Stimulated activated naive CD4-positive, alpha-beta T cell treated with Interleukin-2 at 50 U/mL for 16 hours (primary cell): ENCODE measurements at places on chromosomes 16 and 17.

GRCh38 chr16:64982581-64982980, 139.3 kb downstream of the CDH11 start:
- no peak for DNase-seq

DNA sequence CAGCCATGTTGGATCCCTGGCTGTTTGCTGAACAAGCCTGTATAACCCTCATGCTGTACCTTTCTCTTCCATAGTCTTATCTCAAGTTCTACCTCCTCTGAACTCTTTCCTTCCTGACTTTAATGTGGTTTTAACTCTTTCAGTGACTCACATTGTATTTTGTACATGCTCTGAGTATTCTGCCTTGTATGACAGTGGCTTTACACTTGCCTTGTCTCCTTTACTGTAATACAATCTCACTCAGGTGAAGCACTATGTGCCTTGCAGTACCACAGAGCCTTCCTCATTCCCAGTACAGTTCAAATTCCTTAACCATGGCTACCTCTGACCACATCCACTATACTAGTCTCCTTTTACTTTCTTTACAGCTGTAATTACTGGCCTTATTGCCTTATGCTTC, 14.1 kb downstream of the PSMD11 start:
- DNase-seq: no peak

DNA sequence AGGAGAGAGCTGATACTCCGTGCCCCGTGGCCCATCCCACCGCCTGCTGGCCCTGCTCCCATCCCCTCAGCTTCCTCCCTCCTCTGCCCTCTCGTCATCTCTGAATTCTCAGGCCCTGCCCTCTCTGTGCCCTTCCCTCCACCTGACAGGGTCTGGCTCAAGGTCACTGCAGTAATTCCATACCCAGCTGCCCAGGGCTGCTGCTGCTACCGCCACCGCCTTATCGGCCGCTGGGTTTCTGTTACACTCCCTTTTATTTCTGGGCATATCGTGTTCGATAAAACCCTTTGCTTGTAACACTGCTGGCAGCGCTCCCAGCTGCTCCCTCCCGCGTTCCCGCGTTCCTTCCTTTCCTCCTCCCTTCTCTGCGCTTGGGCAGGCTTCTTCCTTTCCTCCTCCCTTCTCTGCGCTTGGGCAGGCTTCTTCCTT, 1.2 kb downstream of the EPN3 start:
- DNase-seq: no peak

- DNase-seq: no peak
These were observed 15.1 kb downstream of the GSDMB start for GRCh38 chr17:39903158-39903884.

GRCh38 chr16:10253409-10253808, 71.2 kb upstream of the GRIN2A start:
- no peak for DNase-seq

DNA sequence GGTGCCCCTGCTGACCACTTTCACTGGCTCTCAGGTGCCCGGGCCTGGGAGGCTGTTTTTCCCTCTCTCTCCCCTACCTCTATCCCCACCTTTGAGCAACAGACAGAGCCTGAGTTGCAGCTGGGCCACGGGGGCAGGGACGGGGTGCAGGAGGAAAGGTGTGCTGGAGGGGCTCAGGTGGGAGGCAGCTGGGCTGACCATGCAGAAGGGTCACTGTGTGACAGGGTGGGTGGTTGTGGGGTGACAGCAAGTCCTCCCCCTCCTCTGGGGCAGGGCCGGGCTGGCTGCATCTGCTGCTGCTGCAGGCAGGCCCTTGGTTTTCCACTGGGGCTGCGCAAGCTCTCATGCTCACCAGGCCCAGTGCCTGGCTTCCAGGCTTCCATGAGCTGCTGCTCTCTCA, 6.6 kb downstream of the ZNF319 start:
- DNase-seq: no peak

DNA sequence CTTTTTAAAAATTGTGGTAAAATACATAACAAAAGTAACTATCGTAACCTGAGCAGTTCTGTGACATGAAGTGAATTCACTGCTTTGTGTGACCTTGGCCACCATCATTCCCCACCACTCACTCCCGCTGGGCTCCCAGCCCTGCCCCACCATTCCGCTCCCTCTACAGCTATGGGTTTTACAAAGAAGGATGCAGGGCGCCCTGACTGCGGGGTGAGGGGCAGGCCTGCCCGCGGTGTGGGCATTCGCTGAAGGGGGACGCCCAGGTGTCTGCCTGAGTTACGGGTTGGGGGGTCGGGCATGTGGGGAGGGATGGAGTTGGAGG, at the start of gene CEMP1:
TSS of gene CEMP1 (minus strand) at position 38 of the 325 bp plus-strand sequence. CDS start 335 bp downstream, outside the sequence.
- DNase-seq: no peak

GRCh38 chr17:72687886-72688285, 404.6 kb downstream of the SLC39A11 start:
- DNase-seq: no peak

DNA sequence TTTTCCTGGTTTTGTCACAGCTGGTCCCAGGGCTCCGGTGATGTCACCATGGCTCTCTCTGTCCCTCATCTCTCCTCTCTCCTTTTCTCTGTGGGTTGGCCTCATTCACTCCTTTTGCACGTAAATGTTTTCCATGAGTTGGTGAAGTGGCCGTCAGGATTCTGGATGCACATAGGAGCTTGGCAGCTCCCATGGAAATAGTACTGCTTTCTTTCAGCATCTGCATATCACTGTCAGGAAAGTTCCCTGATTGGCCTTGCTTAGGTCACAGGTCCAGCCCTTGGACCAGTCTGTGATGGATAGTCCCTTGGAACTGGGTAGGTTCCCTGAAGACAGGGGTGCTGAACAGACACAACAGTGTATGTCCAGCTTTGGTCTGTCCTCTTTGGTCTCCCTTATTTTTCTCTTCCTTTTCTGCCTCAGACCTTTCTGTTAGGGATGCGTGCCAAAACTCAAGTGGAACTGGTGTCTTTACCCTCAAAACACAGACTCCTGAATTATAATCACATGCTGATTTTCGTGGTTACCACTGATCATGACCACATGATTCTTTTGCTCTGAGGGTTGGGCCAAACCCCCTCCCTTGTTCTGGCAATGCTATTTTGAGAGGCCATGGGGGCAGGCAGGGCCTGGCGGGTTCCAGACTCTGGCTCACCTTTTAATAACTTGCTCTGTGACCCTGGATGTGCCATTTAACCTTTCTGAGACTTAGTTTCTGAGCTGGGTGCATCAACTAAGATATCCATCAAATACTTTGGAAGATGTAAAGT, 99.0 kb downstream of the MSI2 start:
- DNase-seq: no peak
